ENCODE measurements at places on chromosomes 7 and 10. TPM values are rescaled to one million over a fixed set of nuclear protein-coding genes. Genes with fewer than 3 reads are reported as not detected.

TEX47 gene
- polyA plus RNA-seq, result not detected

UNCX gene
- polyA plus RNA-seq, result 0.09 TPM

HACD1 gene
- 125 TPM for polyA plus RNA-seq

GNG11 gene
- 31.8 TPM for polyA plus RNA-seq

GDF2 gene
- polyA plus RNA-seq, result not detected

LLCFC1 gene
- not detected for polyA plus RNA-seq

CCDC201 gene
- polyA plus RNA-seq, result not detected

FAM24B gene
- polyA plus RNA-seq, result 2.3 TPM

SNX10 gene
- polyA plus RNA-seq, result 1.9 TPM

POM121 gene
- polyA plus RNA-seq, result 26.9 TPM
